ENCODE measurements at places on chromosomes 11 and 22.
A peak's percentile ranks its signal among the peaks of the same experiment; 100 is the strongest.

DNA sequence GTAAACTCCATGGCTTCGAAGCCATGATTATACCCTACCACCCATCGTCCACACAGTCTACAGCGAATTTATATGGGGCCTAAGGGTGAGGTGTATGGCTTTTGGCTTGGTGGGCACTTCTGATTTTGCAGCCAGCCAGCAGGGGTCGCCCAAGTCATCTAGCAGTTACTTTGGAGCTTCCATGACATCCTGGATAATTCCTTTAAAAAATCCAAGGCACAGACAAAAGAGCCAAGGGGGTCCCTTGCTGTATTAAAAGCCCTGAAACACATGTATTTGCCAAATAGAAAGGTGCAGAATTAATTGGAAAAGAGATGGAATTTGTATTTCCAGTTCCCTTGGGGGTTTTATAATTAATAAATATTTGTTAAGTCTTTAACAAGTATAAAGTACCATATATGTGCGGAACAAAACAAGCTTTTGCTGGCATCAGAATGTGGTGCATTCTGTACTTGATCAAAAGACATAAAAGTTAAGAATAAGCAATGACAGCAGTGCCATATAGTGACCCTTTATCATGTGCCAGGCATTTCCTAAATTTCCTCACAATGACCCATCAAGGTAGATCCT is 132.8 kb upstream of the PITPNB start:
- no peak for DNase-seq

GRCh38 chr11:43738600-43739409 is 58.3 kb downstream of the HSD17B12 start:
- no peak for DNase-seq

DNA sequence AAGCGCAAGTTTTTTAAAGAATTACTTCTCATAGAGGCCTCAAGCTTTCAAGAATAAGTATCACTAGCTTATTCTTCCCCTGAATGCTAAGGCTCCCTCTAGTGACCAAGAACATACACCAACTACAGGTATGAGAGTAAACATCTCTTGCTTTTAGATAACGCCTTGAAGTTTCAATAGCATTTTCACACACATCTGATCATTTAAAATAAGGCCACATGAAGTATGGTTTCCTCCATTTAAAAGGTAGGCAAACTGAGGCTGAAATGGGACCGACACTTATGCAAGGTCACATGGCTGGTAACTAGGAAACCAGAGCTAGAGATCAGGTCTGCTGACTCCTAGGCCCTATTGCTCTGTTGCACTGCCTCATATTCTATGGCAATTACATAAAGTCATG is 66.5 kb downstream of the CCDC34 start:
- no peak for DNase-seq

GRCh38 chr11:12469451-12469850 is 92.1 kb downstream of the PARVA start:
- no peak for DNase-seq

- no peak for DNase-seq
These were observed 52.0 kb downstream of the RELT start for GRCh38 chr11:73428227-73428626.

GRCh38 chr11:27319072-27319471 is 43.9 kb downstream of the CCDC34 start:
- no peak for DNase-seq

DNA sequence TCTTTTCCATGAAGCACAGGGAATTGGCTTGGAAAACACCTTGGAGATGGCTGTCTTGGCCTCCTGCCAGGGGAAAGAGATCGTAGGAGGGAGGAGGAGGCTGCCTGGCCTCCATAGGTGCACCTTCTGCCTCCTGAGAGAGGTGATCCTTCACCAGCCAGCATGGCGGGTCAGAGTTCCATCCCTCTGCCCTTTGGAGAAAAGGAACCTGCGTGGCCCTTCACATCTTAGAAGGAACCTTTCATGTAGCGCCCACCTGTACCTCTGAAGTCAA is 58.2 kb upstream of the DRD2 start:
- no peak for DNase-seq

- DNase-seq = no peak
These were observed 32.8 kb downstream of the PARVG start for GRCh38 chr22:44213489-44214043.

DNA sequence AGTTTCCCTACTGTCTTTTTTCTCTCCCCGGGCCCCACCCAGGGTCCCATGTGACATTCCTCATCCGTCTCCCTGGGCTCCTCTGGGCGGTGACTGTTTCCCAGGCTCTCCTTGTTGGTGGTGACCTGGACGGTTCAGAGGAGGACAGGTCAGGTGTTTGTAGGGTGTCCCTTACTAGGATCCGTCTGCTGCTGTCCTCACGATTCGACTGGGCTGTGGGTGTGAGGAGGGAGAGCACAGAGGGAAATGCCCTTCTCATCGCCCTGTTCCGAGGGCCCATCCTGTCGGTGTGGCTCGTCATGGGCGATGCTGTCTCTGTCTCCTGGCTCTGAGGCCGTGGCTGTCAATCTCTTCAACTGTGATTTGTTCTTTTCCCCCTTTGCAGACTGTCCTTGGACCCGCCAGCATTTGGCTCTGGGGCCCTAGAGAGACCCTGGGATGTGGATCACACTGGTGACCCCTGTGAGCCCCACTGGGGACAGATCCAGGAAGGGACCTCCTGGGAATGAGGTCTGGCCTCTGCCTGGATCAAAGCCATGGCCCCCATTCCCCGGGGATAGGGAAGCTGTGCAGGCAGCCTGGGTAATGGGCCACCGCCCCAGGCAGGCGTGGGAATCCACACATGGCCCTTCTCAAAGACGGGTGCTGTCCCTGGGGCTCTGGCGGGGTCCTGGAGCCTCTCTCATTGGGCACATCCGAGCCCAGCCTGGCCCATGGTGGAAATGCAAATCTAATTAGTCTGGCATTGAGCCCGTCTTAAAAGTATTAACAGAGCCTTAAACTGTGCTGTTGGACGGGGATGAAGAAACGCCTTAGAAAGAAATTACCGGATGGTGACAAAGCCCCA is 46.8 kb upstream of the KCNQ1OT1 start:
- no peak for DNase-seq

DNA sequence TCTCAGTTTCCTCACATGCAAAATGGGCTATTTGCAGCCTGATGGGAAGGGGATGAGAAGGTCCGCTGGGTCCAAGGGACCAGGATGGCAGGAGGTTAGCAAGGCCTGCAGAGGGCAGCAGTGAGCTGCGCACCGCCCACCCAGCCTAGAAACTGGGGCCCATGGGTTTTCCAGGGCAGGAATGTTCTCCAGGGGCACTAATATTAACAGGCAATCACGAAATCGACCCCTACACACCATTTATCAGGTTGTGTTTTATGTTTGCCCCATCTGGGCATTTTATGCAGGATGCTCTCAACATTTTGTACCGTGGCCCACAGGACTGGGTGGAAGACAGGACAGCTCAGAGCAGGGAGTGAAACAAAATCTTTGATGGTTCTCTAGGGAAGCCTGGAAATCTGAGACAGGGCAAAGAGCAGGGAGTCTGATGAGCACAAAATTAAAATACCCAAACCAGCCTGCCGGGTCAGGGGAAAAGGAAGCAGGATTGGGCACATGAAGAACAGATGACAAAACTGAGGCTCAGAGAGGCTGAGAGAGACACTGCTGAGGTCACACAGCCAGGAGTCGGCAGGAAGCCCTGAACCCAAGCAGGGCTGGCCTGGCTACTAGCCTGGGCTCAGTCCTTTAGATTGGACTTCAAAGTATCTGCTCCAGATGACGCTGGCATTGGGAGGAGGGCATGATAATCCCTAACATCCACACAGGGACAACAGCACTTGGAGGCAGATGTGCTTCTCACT is 1.6 kb upstream of the BCR start:
- peak; percentile 34 for DNase-seq

GRCh38 chr11:74676596-74676995 is 54.6 kb downstream of the CHRDL2 start:
- DNase-seq = no peak

- no peak for DNase-seq
These were observed 73.1 kb upstream of the POU2AF2 start for GRCh38 chr11:111172321-111172862.

DNA sequence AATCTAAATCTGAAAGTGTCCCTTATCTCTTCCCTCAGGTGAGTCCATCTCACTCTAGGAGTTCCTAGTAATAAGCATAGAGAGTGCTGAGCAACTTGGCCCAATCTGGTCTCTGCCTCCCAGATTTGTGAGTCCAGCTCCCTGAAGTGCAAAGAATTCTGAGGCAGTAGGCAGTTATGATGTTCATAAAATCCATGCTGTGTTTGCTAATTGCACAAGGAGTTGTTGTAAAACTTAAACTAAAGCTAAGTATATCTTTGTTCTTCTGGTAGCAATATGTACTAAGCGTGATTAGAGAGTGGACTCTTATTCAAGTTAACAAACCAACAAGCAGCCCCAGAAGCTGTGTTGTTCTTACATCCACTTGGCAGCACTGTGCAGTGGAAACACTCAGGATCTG is 7.6 kb upstream of the PTH start:
- DNase-seq = no peak

DNA sequence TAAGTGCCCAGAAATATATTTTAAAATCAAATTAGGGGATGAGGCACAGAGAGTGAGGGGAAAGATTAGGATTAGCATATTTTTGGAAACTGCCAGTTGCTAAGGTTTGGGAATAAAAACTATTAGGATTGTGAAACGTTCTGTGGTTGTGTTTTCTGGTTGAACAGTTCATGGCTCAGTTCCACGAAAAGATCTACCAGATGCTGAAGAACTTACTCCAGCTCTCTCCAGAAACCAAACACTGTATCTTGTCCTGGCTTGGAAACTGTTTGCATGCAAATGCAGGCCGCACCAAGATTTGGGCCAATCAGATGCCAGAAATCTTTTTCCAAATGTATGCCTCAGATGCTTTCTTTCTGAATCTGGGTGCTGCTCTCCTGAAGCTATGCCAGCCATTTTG is 15.3 kb downstream of the UBE4A start:
- no peak for DNase-seq

- no peak for DNase-seq
These were observed 887.0 kb downstream of the KCNA4 start for GRCh38 chr11:29129844-29130243.

- DNase-seq = no peak
These were observed 50.0 kb upstream of the CHST1 start for GRCh38 chr11:45715418-45715817.

- DNase-seq = no peak
These were observed 17.6 kb upstream of the TLCD5 start for GRCh38 chr11:120307476-120307875.

DNA sequence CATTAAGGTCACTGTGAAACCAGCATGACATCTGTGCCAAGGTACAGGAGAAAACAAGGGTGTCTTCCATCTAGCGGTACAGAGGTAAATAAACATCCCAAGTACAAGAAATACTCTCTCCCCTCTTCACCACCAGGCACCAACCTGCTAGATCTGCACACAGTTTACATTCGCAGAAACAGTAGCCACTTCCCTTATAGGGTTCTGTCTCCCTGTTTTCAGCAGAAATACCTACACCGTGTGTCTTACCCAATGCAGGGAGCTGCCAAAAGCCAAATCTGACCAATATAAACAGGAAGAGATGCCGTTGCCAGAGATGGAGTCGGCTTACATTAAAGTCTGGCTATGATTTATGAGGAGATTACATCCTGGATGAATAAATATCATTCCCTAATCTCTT is 1.2 kb downstream of the SCN4B start:
- no peak for DNase-seq

DNA sequence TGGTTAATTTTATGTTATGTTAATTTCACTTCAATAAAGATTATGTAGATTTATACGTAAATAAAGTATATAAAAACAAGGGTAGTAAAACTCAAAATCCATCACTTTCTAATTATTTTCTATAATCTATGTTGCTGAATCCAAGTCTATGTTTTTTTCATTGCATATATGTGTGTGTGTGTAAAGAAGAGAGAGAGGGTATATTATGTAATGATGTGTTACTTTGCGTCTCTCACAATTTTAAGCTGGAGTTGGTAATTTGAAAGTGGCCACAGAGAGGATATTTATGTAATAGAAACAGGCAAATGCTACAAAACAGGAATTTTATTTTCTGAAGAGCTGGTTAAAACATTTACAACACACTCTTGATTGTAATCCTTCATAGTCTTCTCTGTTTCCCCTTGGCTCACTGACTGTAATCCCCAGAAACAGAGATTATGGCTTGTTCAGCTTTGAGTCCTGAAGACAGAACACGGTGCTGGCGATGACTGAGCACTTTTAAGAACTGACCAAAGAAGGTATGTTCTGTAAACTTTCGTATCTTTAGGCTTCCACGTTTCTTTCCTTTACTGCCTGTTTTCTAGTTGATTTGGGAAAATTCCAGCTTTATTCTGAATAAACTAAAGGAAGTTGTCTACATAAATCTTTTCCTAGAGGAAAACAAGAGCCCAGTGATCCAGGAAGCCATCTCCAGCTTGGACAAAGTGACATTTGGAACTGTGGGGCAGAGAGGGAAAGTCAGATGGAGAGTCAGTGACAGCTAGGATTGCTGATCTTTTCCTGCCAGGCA is 43.6 kb downstream of the OR2AG2 start:
- no peak for DNase-seq

DNA sequence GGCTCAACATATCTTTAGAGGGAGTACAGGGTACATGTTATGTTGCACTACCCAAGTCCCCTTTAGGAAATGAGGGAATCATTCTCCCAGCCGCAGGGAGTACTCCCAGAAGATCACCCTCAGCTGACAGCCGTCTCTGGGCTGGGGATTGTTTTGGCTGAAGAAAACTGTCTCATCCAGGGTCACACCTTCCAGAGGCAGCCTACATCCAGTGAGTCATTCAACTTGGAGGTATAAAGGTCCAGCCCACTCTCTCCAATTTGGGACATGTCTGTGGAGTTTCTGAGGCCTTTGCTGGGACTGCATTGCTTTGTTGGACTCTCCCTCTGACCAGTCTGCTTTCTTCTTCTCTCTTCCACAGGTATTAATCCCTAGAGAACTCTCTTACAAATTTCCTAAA is 42.1 kb downstream of the RASSF10 start:
- DNase-seq = no peak

DNA sequence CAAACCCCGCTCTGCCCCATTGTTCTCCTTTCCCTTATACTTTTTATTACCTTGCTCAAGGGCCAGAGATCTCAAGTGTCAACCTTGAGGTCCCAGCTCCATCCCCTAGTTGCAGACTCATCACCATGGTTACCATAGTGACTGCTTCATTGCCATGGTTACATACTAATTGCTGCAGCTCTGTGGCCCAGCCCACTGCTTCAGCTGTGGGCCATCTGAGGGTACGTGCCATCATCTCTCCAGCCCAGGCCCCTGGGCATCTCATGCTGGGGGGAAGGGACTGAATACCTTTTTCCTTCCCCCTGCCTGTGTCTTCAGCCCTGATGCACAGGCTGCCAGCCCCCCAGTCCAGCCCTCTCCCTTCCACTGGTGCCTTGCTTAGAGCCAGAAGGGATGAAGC is 22.2 kb downstream of the TREH start:
- DNase-seq = no peak

GRCh38 chr11:15327786-15328231 is 213.1 kb downstream of the INSC start:
- DNase-seq = no peak

GRCh38 chr11:126488591-126489370 is 133.3 kb downstream of the ST3GAL4 start:
- DNase-seq = no peak

DNA sequence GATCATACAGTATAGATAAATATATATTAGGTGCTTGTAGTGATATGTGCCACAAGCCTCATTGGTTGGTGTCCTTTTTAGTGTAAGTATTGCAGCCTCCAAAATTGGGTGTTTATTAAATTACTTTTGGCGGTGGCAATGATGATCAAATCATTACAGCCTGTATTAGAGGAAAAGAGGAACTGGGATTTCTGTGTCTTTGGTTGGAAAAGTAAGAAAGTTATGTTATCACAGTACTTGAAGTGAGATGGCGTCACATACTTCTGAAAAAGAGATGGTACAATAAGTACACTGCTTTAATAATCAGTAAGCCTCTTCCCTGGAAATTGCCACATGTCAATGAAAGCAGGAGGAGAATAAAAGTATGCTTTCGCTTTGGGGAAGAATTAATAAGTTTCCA is 523 bp upstream of the MPZL3 start:
- no peak for DNase-seq

All from stimulated activated CD8-positive, alpha-beta memory T cell treated with anti-CD3 and anti-CD28 coated beads, Interleukin-4, amount 100 ng/mL, for 1 hour (primary cell).